Sigmoid colon (tissue), 7 donors: ENCODE measurements at places on chromosomes 2 and 18. TPM values are rescaled to one million over a fixed set of nuclear protein-coding genes. Genes with fewer than 3 reads are reported as not detected.

DNA sequence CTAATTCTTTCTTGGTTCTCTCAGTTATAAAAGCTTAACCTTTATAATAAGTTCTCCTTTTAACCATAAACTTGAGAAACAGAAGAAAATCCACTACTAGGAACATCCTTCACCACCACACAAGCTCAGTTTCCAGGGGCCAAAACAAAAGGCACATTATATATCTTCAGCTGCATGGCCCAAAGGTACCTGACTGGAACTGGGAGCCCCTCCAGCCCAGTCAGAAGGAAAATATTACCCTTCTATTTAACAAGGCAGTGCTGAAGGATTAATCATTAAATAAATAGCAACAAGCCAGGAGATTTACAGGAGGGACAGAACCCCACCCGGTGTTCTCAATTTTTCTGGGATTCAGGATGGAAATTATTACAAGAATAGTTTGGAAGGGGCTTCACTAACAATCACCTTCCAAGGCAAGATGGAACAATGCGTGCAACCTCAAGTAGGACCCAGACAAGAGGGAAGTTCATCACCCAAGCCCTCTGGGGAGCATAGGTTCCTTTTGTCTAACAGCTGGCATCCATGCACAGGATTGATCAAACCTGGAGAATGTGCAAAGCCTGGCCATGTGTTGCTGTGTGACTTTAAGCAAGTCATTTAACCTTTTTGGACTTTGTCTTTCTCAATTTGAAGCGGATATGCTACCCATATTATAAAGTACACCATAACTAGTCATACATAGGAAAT lies 159.6 kb upstream of the SETBP1 start:
- DNase-seq: no peak

DNA sequence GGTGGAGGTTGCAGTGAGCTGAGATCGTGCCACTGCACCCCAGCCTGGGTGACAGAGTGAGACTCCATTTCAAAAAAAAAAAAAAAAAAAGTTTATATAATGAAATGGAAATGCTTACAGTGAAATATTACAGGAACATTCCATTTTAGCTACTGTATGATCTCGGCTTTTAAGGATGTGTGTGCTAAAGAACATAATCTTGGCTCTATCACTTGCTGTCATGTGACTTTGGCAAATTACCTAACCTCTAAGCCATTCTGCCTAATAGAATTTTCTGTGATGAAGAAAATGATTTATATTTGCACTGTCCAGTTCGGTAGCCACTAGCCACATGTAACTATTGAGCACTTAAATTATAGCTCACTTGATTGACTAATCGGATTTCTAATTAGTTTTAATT lies 36.3 kb downstream of the SMAD4 start:
- DNase-seq: no peak

- DNase-seq: no peak
These were observed 266.8 kb upstream of the RAB6C start for GRCh38 chr2:129712676-129712985.

DNA sequence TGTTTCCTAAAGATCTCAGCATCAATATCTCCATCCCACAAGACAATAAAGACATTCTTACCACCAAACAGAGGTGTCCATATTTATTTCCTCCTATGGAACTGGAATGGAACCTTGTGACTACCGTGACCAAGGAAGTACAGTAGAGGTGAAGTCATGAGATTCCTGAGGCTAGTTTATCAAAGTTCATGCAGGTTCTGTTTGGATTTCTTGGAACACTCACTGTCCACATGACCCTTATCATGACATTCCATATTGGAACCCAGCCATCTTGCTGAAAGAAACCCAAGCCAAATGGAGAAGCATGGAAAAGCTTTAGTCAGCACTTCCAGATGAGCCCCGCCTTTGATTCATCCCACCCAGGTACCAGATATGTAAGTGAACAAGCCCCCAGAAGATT lies 516.0 kb upstream of the POU3F3 start:
- no peak for DNase-seq

DNA sequence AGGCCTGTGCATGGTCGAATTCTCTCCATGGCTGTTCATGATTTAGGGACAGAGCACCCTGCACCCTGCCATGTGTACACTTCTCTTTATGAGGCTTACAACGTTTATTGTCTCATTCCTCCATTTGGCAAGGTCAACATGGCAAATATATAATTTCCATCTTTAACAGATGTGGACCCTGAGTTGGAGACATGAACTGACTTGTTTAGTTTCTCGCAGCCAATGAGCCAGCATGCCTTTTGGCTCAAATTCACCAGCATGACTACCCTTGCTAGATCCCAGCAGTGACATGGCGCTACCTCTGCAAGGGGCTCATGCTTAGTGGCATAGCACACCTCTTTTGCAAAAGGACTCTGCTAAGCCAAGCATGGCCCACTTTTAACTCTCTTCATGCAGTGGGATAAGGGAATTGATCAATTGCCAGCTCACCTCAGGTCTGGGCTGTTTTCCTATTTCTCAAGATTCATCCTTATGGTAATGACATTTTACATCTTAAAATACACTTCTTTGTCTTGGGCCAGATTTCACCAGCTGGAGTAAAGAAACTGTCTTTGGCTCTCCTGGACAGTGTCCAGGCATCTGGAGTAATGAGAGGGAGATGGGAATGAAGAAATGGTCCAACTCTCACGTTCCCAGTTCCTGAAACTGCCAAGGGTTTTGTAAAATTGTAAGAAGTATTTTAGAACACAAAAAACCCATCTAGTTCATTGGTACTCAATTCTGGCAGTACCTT lies 159.5 kb downstream of the SETBP1 start:
- peak; percentile 75 for DNase-seq

DNA sequence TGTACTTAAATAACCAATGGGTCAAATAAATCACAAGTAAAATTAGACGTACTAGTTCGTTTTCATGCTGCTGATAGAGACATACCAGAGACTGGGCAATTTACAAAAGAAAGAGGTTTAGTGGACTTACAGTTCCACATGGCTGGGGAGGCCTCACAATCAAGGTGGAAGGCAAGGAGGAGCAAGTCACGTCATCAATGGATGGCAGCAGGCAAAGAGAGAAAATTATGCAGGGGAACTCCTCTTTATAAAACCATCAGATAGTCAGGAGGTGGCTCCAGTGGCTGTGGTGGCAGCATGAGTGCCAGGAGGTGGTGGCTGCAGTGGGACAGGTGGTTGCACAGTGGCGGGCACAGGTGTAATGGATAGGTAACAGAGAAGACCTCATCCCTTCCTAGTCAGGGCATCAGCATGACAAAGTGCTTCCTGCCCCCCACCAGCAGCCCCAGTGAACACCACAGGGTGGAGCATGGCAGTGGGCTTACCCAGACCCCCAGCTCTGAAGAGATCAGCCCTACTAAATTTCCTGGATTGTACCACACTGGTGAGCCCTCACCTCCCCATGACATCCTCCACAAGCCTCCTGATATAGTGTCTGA lies 6.9 kb upstream of the CHST10 start:
- no peak for DNase-seq

DNA sequence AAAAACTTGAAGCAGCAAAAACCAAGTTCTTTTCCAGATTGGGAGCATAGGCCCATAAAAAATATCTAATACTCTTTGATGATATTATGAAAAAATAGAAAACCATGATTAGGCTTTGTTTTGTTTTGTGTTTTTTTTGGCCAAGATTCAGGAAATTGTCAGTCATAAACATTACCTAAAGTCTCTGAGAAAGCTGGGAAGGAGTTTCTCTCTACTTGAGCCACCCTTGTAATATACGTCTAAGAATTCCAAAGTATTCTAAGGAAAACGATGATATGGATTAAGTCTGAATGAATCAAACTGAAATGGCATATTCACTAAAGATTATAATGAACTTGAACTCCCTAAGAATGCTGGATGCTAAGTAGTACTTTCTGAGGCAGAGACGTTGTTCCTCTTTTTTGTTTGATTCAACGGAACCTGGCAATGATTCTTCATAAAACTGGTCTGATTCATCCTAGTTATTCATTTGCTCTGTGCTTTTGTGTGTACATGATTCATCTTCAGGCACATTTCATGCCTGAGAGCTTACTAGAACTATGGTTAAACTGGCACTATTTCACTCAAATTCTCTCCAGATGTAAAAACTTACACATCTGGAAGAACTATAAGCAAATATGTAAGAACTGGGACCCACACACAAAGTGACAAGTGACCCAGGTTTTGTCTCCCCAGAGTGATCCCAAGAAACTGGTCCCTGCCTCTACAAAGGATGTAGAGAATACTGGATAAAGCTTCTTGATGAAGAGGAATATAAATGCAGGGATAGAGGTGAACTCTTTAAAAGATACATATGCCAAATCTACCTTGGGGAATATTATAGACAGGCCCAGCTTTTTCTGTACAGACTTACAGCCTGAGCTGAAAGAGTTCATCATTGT lies 159.7 kb downstream of the DOCK10 start:
- no peak for DNase-seq

- peak; percentile 60 for DNase-seq
These were observed 54.7 kb downstream of the BIN1 start for GRCh38 chr2:127052057-127052770.

DNA sequence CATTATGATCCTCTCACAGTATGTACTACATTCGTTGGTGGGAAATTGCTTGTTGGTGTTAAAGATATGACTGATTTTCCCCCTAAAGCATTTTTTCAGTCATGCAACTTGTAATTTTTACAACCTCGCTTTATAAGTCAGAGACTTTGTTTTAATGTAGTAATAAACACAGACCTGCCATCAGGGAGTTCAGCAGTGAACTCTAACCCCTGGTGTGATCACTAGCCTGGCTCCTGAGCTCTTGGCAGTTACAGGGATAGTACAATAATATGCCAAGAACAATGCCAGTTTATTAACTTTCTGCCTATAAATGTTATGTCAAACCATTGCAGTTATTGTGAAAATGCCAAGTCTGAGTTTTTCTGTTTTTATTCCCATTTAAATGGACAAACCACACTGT lies 93.8 kb downstream of the EDAR start:
- no peak for DNase-seq

DNA sequence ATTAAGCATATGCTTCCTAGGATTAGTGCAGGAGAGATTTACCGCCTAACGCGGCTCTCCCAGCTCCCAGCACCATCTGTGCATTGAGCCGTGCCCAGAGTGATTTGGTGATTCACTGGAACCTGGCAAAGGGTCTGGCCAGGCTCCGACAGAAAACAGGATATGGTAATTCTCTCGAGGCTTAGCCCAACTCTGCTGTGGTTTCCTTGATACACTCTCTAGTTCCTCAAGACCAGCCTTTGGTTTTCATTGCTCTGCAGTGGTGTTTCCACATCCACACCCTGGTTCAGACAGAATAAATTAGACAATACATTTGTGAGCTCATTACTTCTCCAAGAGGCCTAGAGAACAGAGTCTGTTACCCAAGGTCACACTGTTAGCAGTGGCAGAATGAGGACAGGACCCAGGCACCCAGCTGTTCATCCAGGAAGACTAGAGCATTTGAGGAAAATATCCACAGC lies 23.0 kb upstream of the SMAD2 start:
- DNase-seq: no peak

DNA sequence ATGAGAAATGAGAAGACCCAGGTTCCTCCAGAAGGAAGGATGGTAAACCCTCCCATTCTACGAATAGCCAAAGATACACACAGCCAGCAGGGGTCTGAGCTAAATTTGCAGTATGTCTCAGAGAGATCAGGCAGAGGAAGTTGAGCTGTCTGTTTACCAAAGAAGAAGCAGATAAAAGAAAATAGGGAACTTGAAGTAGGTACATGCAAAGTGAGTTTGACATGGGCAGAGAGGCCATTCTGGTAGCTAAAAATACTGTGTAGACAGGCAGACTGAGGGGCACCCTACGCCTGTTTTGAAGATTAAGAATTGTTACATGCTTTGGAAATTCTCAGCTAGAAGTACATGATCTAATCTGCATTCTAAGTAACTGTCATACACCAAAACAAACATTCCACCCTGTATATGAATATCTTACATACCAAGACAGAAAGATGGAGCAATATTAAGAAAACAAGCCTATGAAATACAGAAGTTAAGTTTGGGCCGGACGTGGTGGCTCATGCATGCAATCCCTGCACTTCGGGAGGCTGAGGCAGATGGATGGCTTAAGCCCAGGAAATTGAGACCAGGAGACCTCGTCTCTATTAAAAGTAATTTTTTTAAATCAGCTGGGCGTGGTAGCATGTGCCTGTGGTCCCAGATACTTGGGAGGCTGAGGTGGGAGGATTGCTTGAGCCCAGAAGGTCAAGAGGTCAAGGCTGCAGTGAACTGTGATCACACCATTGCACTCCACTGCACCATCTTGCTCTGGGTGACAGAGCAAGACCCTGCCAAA lies 157.9 kb downstream of the ANKRD44 start:
- no peak for DNase-seq

GRCh38 chr18:48238206-48238605 lies 171.0 kb downstream of the ZBTB7C start:
- no peak for DNase-seq

DNA sequence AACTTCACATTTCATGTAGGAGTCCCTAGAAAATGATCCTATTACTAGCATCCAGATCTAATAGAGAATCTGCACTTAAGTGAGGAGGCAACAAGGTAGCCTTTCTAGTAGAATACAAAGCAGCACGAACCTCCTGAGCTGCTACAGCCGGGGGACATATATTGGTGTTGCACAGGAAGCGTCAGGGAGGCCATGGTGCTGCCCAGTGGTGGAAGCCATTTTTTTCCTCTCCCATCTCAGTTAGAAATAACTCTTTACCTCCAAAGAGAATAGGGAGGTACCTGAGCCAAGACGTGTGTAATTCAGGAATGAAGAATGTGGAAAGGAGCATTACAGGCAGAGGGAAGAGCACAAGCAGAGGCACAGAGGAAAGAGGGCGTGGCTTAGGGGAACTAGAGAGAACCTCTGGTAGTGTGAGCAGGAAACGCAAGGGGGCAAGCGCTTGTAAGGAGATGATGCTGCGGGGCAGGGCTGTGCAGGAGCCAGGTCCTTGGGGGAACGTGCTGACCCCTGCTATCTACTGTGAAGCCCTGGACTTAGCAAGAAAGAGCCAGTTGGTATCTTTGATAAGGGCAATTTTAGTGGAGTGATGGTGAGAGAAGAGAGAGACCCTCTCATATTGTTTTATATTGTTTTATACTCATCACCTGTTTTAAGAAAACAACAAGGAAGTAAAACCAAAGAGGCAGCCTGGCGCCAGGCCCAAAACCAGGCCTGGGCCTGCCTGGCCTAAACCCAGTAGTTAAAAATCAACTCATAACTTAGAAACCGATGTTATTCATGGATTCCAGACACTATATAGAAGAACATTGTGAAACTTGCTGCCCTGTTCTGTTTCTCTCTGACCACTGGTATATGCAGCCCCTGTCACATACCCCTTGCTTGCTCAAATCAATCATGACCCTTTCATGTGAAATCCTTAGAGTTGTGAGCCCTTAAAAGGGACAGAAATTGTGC lies 50.0 kb upstream of the TTC39C start:
- no peak for DNase-seq

MEP1B gene
- total RNA-seq: not detected

AGXT gene
- total RNA-seq: not detected

ALLC gene
- total RNA-seq: not detected

TUBB8B gene
- total RNA-seq: not detected

KCNS3 gene
- total RNA-seq: 30.2 TPM
